ENCODE measurements at places on chromosomes 12 and 14.

DNA sequence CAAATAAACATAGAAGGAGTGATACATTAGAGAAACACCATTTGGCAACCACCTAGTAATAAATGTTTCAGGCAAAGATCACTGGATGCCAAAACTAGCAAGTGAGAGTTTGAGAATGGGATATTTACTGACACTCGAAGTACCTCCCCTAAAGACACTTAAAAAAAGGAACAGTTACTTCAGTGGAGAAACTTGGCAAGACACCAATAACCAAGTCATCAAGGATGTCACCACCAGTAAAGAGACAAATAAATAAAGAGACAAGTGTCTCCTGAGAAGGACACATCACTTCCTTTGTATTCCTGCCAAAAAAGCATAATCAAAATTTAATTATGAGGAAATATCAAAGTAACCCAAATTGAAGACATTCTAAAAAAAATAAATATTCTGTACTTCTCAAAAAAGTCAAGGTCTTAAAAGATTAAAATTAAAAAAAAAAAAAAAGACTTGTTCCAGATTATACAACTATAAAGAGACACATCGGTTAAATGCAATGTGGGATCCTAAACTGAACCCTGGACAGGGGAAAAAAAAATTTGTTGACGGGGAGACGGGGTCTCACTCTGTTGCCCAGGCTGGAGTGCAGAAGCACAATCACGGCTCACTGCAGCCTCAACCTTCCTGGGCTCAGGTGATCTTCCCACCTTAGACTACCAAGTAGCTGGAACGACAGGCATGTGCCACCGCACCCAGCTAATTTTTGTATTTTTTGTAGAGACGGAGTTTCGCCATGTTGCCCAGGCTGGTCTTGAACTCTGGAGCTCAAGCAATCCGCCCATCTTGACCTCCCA lies 26.4 kb downstream of the TM7SF3 start:
- no peak for DNase-seq

DNA sequence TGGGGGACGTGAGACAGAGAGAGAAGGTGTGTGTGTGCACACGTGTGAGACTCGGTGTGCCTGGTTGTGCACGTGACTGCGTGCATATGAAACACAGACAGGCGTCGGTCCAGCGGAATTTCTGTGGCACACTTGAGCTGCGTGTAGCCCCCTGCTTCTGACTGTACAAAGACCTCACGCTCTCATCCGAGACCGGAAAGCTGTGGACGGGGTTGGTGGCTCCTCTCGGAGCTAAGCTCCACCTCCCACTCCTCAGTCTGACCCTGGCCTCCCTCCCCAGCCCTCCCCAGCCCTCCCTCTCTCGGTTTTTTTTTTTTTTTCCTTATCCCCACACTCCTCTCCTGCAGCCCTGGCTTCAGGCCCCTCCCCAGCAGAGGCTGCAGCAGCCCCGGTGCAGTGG lies 8.3 kb upstream of the C14orf180 start:
- DNase-seq, result no peak

- no peak for DNase-seq
These were observed 17.4 kb downstream of the PPP1CC start for GRCh38 chr12:110725267-110725666.

DNA sequence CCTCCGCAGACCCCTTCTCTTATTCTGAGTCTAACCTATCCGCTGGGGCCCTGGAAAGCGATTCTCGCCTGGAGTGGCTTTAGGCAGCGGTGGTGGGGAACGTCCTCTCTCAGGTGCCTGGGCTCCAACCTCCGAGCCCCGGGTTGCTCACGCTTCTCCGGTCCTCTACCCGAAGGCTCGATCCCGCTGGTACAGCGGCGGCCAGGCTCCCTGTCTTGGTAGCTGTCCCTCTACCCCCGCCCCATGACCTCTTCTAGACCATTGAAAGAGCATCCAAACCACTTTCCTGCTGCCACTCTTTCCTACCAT lies 505 bp upstream of the HEBP1 start:
- no peak for DNase-seq

- DNase-seq, result no peak
These were observed 8.7 kb downstream of the SMIM41 start for GRCh38 chr12:52087961-52088820.

DNA sequence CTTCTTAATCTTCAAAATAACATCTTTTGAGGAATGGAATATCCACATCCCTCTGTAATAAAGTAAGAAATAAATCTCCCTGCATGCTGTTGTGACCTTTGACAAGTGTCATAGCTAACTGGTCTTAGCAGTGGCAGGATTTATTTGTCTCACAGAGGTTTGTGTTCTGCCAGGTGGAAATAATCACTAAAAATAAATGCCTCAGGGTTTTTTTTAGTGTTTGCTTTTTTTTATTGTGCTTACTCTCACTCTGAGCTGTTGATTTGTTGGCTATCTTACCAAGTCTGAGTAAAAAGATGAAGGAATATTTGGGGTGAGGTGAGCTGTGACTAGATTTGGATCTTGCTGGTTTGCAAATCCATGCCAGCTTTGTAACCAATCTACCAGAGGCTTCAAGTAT lies 285.4 kb downstream of the ALG10B start:
- DNase-seq, result no peak

GRCh38 chr12:127271776-127272175 lies 995.2 kb upstream of the TMEM132C start:
- DNase-seq, result no peak

GRCh38 chr12:132477017-132477702 lies 12.8 kb upstream of the FBRSL1 start:
- DNase-seq, result no peak

DNA sequence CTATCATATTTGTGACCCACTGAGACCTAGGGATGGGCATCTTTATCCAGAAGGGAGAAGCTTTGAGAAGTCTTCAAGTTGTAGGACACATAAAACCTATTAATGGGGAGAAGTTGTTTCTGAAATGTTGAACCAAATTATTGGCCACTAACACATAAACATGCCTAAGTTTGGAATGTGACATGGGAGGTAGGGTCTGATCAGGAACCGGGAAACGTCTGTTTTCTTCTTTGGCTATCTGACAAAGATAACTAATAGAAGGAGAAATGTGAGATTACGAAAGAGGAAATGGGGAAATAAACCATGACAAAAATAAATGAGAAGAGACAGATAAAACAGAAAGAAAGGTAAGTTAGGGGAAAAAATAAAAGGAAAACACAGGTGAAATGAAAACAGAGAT lies 425.2 kb downstream of the EGLN3 start:
- DNase-seq, result no peak

- no peak for DNase-seq
These were observed 161.1 kb downstream of the BTG1 start for GRCh38 chr12:91984556-91984955.

GRCh38 chr12:124208489-124208888 lies 86.4 kb upstream of the RFLNA start:
- DNase-seq, result no peak

- peak; percentile 34 for DNase-seq
These were observed at the start of gene MTA1 for GRCh38 chr14:105419195-105420091. Gene MTA1 (plus strand): TSS chr14:105419827. CDS start chr14:105420036, 209 bp downstream.

- DNase-seq, result no peak
These were observed 81.4 kb upstream of the KRAS start for GRCh38 chr12:25332143-25332542.

GRCh38 chr12:4743046-4743445 lies 22.8 kb downstream of the GALNT8 start:
- DNase-seq, result no peak

- no peak for DNase-seq
These were observed 6.2 kb upstream of the CGRRF1 start for GRCh38 chr14:54503486-54503885.
